ENCODE measurements at places on chromosomes 3 and 15. TPM values are rescaled to one million over a fixed set of nuclear protein-coding genes. Genes with fewer than 3 reads are reported as not detected.

IGSF10 gene
- total RNA-seq, result not detected

DPPA2 gene
- total RNA-seq, result not detected

PRRT3 gene
- total RNA-seq, result 0.26 TPM

APEH gene
- 156 TPM for total RNA-seq

TRPM7 gene
- total RNA-seq, result 59.2 TPM

ERC2 gene
- 0.13 TPM for total RNA-seq

MOBP gene
- not detected for total RNA-seq

ARPIN gene
- total RNA-seq, result 12.9 TPM

CERS3 gene
- 27.3 TPM for total RNA-seq

NEK11 gene
- 8.4 TPM for total RNA-seq

TP53BP1 gene
- total RNA-seq, result 29.3 TPM

ATP13A5 gene
- total RNA-seq, result not detected

H1-8 gene
- total RNA-seq, result not detected

INAFM2 gene
- 6.3 TPM for total RNA-seq

SEMA5B gene
- total RNA-seq, result under 0.01 TPM

DPH6 gene
- 18.4 TPM for total RNA-seq

CLDN11 gene
- 4.2 TPM for total RNA-seq

HRH1 gene
- total RNA-seq, result 3.7 TPM

CADPS gene
- 1.3 TPM for total RNA-seq

ZDHHC19 gene
- not detected for total RNA-seq

GOLGA6B gene
- total RNA-seq, result not detected

OR5K2 gene
- total RNA-seq, result not detected

FOXB1 gene
- total RNA-seq, result not detected

MRAS gene
- total RNA-seq, result 3.2 TPM

SERINC4 gene
- 0.13 TPM for total RNA-seq

CKMT1B gene
- total RNA-seq, result 43.7 TPM

DZIP3 gene
- 1.3 TPM for total RNA-seq

SOX14 gene
- not detected for total RNA-seq

FMN1 gene
- total RNA-seq, result 2.2 TPM

PLSCR5 gene
- not detected for total RNA-seq

MITF gene
- 2.3 TPM for total RNA-seq

FANCD2OS gene
- not detected for total RNA-seq

SI gene
- not detected for total RNA-seq

SPINK8 gene
- not detected for total RNA-seq

DAZL gene
- total RNA-seq, result not detected

SLC22A13 gene
- 0.77 TPM for total RNA-seq

COL8A1 gene
- total RNA-seq, result 2.7 TPM

TMEM87A gene
- total RNA-seq, result 156 TPM
